Stimulated activated CD8-positive, alpha-beta memory T cell treated with anti-CD3 and anti-CD28 coated beads, Interleukin-15, amount 100 ng/mL, for 24 hours (primary cell): ENCODE measurements at places on chromosomes 2 and 18.

DNA sequence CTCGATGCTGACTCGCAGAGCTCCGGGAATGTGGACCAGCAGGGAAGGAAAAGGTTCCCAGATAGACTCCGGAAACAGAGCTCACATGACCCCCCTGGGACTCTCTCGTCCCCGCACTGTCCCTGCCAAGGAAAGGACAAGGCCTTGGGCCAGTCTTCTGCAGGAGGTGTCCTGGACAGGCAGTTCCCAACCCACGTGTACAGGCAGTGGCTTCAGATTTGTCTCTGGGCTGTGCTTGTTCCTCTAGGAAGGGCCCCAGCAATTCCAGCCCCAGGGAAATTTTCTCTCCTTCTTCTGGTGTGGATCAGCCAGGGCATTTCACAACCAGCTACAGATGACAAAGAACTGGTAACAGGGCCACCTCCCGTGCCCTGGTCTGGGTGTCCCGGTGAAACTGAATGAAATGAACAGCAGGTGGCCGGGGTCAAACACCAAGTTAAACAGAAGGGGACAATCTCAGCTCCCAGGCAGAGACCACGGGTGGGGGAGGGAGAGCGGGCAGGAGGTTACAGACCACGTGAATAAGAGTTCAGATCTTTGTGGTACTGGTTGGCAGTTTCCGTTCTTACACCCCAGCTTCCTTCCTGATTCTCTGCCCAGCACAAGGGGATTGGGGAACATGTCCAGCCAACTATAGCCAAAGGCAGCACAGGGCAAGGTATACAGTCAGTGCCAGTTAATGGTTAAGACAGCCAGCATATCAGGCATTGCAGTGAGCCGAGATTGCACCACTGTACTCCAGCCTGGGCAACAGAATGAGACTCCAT lies 52.2 kb upstream of the CAB39 start:
- no peak for DNase-seq

DNA sequence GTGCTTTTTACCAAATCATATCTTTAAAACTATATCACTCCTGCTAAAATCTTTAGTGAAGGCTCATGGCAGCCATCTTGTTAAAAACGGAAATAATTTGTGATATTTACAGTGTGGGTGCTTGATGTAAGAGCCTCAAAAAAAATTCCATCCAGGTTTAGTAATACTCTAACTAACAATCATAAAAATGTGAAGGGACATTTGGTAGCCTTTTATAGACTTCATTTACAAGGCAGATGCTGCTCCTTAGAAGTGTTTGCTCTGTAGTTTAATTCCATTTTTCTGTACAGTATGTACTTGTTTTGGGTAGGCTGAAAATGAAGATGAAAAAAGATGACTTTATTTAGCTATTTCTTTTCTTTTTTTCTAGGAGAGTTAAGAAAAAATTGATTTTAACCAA lies 525.0 kb downstream of the ZEB2 start:
- no peak for DNase-seq

GRCh38 chr2:95296880-95297487 lies at the start of gene KCNIP3:
Gene KCNIP3 (plus strand): TSS chr2:95297347. CDS start chr2:95297439, 92 bp downstream.
- no peak for DNase-seq

- DNase-seq: peak; percentile 21
Observed at GRCh38 chr2:158024288-158024898, 77.3 kb upstream of the UPP2 start.

GRCh38 chr2:10352972-10353371 lies 50.3 kb downstream of the HPCAL1 start:
- no peak for DNase-seq

GRCh38 chr2:145615626-145616025 lies 1095.7 kb upstream of the ZEB2 start:
- DNase-seq: no peak

GRCh38 chr2:168992591-168993349 lies 38.4 kb downstream of the ABCB11 start:
- no peak for DNase-seq

DNA sequence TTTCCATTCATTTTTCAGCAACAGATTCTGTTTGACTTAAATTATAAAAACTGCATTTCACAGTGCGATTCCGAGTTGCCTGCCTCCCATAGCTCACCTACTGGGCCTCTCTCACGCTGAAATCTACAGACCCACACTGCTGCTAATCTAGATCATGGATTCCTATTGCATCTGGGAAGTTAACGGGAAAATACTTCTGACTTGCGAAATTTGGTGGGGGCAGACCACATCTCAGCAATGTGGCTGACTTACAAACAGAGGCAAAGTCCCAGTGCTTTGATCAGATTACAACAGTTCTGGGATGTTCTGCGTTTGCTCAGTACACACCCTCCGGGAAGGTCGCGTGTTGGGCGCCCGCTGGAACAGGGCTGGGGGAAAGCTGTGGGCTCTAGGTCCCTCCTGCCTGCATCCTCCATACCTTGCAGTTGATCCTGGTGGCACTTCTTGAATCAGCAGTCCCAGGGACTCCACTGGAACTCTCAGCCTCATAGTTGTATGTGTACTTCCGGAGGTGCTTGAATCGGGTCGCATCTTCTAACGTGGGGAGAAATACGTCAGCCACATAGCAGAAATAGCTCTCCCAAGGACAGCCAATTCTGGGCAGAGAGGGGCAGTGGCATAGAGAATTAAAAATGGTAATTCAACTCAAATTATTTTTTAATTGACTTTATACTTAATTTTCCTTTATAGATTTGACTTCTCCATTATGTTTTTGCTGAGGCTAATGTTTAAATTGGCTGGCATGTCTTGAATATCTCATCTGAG lies 1.7 kb downstream of the APOB start:
- DNase-seq: no peak

DNA sequence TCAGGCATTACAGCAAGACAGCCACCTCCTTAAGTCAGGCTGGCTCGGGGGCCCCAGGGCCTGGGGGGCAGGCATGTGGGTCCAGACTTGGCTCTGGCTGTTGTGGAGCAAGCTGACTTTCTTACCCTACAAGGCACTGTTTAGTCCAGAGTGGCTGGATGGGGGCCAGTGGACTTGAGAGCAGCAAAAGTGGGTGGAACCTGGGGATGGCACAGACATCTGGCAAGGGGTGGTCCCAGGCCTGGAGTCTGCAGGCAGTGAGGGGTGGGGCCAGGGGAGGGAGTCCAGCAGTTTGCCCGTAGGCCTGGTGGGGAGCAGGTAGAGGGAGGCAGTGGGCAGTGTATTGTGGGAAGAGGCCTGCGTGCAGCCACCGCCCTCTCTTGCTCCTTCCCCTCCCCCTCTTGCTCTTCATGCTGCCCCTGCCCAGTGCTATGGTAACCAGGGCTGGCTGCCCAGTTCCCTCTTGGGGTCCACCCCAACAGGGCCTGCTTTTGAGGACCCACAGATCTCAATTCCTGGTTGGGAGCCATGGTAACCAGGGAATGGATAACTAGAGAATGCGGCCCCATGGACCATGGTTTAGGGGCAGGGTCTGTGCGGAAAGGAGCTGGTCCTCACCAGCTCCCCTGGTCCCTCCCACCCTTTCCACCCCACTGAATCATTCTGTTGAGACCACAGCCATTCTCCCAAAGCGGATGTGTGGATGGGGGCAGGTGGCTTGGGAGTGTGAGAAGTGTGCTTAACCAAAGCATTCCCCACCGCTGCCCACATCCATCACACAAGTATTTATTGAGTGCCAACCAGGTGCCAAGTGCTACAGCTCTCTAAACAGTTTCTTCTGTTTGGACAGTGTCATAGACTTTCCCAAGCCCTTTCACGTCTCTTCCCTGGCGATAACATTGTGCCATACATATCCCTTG lies 19.3 kb downstream of the SPEG start:
- no peak for DNase-seq

DNA sequence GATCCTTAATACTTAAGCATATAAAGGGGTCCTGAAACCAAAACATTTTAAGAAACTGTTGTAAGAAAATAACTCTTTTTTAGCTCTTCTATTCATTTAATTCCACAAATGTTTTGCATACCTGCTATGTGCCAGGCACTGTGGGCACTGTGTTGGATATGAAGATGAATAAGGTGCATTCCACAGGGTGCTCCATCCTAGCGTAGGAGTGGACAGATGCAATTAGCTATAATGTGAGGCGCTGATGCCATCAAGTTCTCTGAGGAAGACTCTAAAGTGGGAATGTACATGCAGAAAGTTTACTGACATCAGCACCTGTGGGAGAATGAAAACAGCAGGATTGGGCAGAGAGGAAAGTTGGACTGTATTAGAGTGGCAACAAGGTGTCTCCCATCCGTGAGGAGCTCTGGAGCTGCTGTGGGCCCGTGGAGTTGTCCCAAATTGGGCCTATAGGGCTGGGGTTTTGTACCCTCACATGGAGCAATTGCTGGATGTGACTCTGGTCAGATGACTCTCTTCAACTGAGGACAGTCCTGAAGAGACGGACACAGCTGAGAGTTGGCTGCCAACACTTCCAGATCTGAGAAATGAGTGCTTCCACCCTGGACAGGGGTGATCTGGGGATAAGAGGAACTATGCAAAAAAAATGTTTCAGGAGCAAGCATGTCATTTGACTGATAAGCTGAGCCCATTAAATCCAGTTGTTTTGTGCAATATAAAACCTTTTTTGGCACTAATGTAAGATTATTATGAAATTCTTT lies 22.3 kb downstream of the CD8A start:
- DNase-seq: no peak

DNA sequence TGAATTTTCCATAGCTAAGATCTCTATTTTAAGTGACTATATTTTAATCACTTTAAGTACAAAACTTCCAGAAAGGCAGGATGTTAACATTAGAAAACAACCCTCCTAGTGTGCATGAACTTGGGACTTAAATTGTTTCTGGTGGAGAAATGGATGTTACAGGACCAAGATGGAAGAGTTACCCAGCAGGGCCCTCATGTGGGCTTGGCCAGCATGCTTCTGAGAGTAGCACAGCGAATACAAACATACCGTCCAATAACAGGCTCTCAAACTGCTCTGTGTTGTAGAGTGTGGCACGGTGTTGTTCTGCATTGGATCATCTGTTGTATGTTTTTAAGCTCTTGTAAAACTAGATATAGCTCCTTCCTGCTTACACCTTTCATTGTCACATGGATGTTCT lies 346.1 kb upstream of the SMIM21 start:
- DNase-seq: no peak

GRCh38 chr2:11491348-11491933 lies 25.5 kb upstream of the E2F6 start:
- no peak for DNase-seq

GRCh38 chr2:191907545-191907944 lies 60.7 kb upstream of the CAVIN2 start:
- no peak for DNase-seq

DNA sequence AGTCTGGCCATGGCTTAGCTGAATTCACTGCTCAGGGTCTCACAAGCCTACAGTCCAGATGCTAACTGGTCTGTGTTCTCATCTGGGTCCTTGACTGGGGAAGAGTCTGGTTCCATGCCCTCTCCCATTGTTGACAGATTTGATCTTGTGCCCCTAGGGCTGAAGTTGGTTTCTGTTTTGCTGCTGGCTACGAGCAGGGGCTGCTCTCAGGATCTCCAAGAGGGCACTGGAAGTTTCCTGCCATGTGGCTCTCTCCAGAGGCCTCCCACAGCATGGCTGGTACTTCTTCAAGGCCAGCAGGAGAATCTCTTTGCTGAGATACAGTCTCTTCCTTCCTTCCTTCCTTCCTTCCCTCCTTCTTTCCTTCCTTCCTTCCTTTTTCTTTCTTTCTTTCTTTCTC lies 78.1 kb downstream of the SPP2 start:
- DNase-seq: no peak

DNA sequence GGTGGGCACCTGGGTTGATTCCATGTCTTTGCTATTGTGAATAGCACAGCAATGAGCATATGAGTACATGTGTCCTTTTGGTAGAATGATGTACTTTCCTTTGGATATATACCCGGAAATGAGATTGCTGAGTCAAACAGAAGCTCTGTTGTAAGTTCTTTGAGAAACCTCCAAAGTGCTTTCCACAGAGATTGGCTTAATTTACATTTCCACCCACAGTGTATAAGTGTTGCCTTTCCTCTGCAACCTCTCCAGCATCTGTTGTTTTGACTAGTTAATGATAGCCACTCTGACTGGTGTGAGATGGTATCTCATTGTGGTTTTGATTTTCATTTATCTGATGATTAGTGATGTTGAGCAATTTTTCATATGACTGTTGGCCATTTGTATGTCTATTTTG lies 194.8 kb downstream of the ZNF804A start:
- DNase-seq: no peak

DNA sequence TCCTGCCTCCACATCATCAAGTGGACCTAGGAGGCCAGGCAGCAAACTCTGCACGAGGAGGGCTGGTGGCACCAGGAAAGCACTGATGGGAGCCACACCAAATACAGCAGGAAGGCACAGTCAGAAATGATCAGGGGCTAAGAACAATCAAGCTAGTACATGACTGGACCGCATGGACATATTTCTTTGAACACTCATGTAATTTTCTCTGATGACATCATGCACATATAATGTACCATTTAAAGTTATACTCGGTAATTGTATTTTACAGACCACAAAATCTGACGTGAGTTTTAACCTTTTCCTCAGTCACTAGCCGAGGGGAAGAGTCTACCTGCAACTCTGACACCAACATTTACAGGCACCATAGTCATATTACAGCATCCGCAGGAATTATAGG lies 76.7 kb downstream of the XDH start:
- DNase-seq: no peak

- no peak for DNase-seq
Observed at GRCh38 chr2:5691221-5691984, 781 bp upstream of the SOX11 start.

GRCh38 chr2:71926876-71927756 lies 220.5 kb downstream of the CYP26B1 start:
- no peak for DNase-seq

DNA sequence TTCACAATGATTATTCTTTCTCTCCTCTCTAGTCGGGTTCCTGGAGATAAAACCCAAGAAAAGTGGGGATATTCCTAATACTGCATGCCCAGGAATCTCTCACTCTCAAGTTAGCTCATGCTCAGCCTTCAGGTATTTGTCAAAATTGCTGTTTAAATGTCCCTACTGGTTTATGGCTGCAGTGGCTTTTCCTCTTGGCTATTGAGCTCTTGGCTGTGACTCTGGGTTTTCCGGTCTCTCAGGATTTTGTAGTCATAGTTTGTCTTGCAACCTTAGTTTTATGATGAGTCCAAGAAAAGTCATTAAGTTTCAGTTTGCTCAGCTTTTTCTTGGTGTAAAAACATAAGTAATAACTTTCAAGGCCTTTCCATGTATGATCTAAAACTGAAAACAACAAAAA lies 820.7 kb upstream of the HS6ST1 start:
- no peak for DNase-seq

DNA sequence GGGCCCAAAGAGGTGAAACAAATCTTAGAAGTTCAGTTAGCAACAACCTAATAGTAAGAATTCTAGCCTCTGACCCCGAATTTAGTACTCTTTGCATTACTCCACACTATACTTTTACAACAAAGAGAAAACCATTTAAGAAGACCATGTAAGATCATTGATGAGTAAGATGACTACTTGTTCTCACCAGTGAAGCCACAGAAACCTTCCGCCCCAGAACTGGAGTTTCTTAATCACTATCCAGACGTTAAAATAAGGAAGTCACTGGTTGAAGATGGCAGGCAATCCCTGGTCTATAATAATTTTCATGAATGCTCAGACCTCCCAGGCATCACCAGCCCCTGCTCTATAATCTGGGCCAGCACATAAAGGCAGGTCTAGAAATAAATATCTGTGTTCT lies 95.0 kb downstream of the TMEM163 start:
- DNase-seq: no peak

- DNase-seq: no peak
Observed at GRCh38 chr2:170155022-170155722, 22.8 kb upstream of the MYO3B start.
